ENCODE measurements at places on chromosomes 11 and 22.

DNA sequence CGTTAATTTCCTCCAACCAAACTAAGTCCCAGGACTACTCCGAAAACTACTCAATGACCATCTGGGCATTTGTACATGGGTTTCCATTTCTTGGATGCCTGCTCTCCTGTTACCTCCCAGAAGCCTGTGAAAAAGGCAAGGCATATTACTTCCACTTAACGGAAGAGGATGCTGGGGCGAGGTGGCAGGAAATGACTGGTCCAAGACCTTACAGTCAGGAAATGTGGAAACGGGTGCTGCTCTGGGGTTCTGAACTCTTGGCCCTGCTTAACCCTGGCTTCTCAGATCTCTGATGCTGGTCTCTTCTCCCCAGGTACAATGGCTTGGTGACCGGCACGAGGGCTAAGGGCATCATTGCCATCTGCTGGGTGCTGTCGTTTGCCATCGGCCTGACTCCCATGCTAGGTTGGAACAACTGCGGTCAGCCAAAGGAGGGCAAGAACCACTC, 12.9 kb downstream of the ADORA2A start:
- no peak for DNase-seq

GRCh38 chr11:33775832-33776470, 1.6 kb upstream of the FBXO3 start:
- no peak for DNase-seq

- DNase-seq, result no peak
Observed at GRCh38 chr11:116510886-116511650, 261.7 kb downstream of the BUD13 start.

DNA sequence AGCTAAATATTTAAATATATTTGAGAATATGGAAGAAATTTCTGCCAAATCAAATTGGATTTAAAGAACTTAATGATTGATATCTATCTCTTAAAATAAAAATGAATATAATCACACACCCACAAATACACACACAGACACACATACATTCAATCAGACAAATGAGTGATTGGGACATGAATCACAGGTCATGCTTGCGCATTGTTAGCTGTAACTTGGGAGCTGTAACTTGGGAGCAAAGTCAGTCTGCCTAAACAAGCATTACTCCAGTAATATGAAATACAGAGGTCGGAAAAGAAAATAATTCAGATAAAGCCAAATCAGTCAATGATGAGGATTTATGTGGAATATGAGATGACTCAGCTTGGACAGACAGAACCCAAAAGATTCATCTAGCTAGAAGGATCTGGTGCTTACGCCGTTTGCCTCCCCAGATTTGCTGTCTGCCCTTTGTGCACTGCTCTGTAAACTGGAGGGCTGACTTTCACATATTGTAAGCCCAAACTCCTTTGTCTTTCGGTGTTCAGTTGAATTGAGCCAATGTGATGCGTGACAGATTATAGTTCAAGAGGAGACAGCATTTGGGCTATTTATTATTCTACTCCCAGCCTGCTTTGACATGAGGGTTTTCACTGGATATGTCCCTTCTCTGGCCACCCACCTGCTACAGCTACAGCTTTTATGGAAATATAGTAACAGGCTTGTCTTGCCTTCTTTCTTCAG, 1.6 kb downstream of the OR56B1 start:
- DNase-seq, result no peak

DNA sequence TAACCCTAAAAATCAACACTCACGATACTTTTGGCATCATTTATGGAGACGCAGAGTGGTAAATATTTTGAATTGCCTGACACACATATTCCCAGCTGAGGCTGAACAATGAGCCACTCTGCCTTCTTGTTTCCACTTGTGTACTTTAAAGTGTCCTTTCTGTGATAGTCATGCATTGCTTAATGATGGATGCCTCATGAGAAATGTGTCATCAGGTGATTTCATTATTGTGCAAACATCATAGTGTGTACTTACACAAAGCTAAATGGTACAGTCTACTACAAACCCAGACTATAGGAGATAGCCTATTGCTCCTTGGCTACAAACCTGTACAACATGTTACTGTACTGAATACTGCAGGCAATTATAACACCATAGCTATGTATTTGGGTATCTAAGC, 44.2 kb downstream of the MRE11 start:
- DNase-seq, result no peak
